ENCODE measurements at places on chromosomes 3 and 15.

GRCh38 chr3:162094301-162094700, 597.7 kb downstream of the OTOL1 start:
- no peak for DNase-seq

DNA sequence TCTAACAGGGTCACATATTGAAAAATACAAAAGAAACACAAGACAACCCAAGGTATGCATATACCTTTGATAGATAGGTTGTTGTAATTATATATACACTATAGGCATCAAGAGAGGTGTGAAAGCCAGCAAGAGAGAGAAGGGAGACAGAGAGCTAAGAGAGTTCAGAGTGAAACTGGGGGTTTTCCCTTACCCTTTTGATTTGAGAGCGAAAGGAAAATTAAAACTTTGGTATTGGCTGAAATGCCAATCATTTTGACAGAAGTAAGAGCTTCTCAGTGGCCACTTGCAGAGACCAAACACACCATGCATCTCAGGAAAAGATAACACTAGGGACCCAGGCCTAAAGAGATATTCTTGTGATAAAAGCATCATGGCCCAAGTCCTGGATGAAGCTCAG, 183.6 kb downstream of the SHOX2 start:
- DNase-seq = no peak

DNA sequence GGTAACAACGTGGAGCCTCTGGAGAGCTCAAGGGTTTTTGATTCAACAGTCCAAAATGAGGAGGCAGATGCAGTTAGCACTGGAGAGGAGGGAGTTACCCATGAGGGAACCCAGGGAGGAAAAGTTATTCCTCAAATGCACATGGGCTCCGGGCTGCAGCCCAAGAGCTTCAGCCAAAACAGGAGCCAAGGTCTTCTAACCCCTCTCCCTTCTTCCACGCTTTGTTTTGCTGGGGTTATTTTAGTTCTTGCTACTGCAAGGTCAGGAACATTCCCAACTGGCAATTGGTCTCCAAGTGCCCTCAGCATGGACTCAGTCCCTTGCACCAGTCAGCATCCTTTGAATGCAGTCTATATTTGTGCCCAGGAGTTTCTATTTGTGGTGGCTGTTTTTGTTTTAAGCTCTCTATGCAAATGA, 90.0 kb downstream of the TGFBR2 start:
- DNase-seq = no peak

- no peak for DNase-seq
These were observed 176.9 kb downstream of the BBX start for GRCh38 chr3:107699682-107700081.

DNA sequence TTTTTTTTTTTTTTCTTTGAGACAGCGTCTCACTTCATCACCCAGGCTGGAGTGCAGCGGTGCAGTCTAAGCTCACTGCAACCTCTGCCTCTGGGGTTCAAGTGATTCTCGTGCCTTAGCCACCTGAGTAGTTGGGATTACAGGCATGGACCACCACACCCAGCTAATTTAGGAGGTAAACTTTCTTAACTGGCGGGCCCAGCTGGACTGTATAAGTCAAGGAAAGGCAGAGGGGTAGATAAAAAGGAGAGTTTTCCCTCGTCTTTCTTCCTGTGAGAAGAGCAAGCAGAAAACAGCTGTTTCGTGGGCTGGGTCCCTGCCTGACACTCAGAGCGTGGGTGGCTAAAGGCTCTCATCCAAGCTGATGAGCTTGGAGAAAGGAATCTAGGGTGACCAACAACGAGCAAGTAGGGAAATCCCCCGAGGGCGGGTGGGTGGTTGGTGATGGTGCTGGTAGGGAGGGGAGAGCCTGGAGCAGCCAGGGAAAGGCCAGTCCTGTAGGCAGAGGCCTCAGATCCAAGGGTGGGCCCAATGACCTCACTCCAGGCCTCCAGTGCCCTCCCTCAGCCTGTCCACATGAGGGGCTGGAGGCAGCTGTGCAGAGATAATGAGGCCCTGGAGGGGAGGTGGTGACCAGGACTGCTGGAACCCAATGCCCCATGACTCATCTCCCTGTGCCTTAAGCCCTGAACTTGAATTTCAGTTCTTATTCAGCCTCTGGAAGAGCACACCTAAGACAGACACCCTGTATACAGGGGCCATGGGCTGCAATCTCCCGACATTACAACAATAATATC, 43.1 kb upstream of the LIMD1 start:
- no peak for DNase-seq

DNA sequence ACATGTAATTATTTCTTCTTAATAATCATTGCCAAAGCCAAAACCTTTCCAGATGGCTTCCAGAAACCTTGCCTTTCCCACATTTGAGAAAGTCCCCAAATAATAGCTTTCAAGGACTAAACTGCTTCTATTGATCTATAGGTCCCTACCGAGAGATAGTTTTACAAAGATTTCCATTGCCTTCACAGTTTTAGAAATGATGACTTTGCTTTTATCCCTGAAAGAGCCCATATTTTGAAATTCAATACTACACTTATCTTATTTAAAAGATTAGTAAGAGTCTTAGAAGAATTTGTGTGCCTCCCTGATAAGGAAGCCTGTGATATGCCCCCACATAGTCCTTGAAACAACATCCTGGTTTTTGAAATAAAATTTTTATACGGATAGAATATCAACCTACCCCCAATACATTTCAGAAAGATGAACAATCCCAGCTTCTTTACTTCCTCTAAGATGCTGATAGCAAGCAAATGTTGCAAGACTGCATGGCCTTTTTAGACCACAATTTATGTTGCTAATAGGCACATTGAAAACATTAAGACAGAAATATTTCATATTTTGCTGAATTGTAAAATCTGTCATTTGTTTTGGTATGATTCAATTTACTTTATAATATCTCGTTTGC, 146.3 kb downstream of the TMCO5A start:
- no peak for DNase-seq

GRCh38 chr3:9793161-9793781, 389 bp downstream of the ARPC4 start:
- no peak for DNase-seq

DNA sequence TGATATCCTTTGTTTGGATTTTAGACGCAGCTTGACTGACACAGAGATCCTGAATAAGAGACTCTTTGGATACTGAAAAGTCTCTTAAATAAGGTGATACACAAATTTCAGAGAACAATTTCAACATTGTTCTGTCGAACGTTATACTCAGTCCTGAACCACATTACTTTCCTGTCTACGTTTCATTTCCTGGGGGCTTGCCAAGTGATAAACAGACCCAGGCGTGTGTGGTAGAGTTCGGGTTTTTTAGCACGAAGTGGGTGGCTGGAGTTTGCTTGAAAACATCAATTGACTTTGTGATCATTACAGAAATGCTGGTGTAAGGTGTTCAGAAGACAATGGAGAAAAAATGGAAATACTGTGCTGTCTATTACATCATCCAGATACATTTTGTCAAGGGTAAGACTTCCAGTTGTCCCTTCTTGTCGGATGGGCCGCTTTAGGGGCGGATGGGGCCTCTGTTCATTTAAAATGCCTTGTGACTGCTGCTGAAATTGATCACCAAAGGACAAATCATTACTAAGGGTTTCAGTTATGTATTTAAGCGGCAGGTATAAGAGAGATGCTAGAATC, at the start of gene CD96:
TSS of gene CD96 (plus strand) at position 287 of the 573 bp plus-strand sequence. CDS start at position 339, 52 bp downstream.
- DNase-seq = peak; percentile 35

- DNase-seq = no peak
These were observed 79.6 kb downstream of the ARNT2 start for GRCh38 chr15:80483725-80484161.

- DNase-seq = no peak
These were observed 19.3 kb downstream of the PDE8A start for GRCh38 chr15:85000937-85001336.

GRCh38 chr3:43296565-43296964, 10.2 kb downstream of the SNRK start:
- peak; percentile 54 for DNase-seq

GRCh38 chr3:81242871-81243270, 518.6 kb downstream of the GBE1 start:
- DNase-seq = no peak

DNA sequence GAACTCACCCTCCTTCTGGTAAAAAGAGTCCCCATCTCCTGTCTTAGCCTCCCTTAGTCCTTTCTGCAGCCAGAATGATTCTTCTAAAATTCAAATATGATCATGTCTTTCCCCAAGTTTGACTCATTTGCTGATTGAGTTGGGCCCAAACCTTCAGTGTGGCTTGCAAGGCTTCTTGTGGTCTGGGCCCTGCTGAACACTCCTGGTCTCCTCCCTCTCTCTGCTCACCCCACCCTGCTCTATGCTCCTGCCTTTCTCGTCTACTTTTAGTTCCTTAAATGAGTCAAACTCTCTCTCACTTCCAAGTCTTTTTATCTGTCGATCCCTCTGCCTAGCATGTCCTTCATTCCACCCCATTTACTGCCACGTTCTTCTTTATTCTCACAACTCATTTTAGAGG, 72.6 kb downstream of the CCR1 start:
- DNase-seq = no peak

GRCh38 chr15:26096581-26096980, 233.5 kb upstream of the ATP10A start:
- no peak for DNase-seq

- DNase-seq = no peak
These were observed 29.3 kb downstream of the CTSH start for GRCh38 chr15:78915341-78916087.

DNA sequence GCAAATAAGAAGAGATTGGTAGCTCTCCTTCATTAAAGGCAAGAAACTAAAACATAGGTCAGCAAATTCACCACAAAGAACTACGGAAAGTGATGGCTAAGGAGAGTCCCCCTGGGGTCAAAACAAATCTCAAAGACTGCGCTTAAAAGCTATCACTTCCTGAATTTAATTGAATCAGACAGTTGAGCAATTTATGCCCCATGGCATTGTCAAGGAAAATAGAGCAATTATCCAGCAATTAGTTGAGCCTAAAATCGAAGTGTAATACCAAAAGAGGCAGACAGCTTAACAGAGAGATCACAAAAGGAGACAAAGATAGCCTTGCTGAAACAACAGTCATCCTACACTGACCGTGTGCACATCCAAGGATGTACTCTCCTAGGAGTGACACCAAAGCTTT, 74.4 kb upstream of the SCN10A start:
- DNase-seq = no peak

GRCh38 chr3:28649266-28649665, 300.6 kb upstream of the AZI2 start:
- no peak for DNase-seq

DNA sequence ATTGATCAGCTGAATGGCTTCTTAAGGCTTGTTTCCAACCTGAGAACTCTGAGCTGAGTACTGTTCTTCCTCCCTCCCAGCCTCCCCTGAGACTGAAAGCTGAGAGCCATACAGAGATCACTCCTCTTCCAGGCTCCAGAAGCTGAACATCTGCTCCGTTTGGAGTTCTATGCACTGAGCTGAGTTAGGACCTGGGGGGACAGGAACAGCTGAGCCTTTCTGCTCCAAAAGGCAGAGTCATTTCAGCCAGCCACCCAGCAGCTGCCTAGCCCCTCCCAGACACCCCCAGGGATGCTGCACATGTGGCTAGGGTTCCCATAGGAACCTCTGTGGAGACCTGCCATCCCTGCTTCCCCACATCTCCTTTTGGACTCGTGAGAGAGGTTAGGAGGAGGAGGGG, 64.2 kb upstream of the GLCE start:
- DNase-seq = no peak

GRCh38 chr15:87727073-87727472, 529.5 kb downstream of the NTRK3 start:
- DNase-seq = no peak
